Mammary microvascular endothelial cell (primary cell): ENCODE measurements at places on chromosomes 5 and 9. TPM values are rescaled to one million over a fixed set of nuclear protein-coding genes. Genes with fewer than 3 reads are reported as not detected.

Gene PCDHGB1
- 0.44 and 0.60 TPM in 2 replicates for total RNA-seq

Gene EIF4EBP3
- 3.8 and 4.8 TPM in 2 replicates for total RNA-seq

Gene SPAG8
- 0.20 TPM in 1 of 2 replicates, not detected in the other for total RNA-seq

Gene HBEGF
- total RNA-seq: 90.7 and 90.9 TPM in 2 replicates

Gene ZFP37
- 0.60 and 0.89 TPM in 2 replicates for total RNA-seq

Gene MYO10
- total RNA-seq: 51.2 and 57.5 TPM in 2 replicates

Gene SPINK7
- total RNA-seq: not detected in 2 replicates

Gene ACTBL2
- 0.10 TPM in 1 of 2 replicates, not detected in the other for total RNA-seq
